ENCODE measurements at places on chromosomes 2 and 18.

- DNase-seq = no peak
Measured at GRCh38 chr2:141201016-141201565, 929.7 kb downstream of the LRP1B start.

DNA sequence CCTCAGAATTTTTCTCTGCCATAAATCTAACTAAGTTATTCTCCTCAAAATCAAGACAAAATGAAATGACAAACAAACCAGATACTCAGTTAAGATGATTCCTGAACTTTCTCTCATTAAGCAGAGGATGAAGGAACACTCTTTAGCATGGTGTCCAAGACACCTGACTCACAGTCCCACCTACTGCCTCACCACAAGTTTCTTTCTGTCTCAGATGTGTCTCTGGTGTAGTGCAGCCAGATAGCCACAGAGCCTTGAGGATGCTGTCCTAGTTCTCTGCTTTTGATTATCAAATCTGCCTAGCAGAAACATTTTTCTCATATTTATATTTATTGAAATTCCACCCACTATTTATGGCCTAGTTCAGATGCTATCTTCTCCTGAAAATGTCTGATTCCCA, 103.6 kb upstream of the TMEM200C start:
- DNase-seq = no peak

DNA sequence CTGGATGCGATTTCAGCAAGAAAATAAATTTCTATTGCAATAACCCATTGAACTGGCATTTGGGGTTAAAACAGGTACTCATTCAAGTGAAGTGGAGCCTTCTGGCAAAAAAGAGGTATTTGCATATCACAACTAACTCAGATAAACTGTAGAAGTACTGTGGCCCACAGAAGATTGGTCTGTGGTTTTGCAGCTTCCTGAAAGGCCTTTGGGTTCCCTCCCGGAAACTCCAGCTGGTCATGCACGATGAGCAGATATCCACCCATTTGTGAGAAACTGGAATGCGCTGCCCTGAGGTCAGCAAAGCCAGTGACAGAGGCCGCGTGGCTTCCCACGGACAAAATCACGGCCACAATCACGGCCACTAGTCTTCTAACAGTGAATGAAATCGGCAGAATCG, 106.3 kb downstream of the EPHA4 start:
- no peak for DNase-seq

DNA sequence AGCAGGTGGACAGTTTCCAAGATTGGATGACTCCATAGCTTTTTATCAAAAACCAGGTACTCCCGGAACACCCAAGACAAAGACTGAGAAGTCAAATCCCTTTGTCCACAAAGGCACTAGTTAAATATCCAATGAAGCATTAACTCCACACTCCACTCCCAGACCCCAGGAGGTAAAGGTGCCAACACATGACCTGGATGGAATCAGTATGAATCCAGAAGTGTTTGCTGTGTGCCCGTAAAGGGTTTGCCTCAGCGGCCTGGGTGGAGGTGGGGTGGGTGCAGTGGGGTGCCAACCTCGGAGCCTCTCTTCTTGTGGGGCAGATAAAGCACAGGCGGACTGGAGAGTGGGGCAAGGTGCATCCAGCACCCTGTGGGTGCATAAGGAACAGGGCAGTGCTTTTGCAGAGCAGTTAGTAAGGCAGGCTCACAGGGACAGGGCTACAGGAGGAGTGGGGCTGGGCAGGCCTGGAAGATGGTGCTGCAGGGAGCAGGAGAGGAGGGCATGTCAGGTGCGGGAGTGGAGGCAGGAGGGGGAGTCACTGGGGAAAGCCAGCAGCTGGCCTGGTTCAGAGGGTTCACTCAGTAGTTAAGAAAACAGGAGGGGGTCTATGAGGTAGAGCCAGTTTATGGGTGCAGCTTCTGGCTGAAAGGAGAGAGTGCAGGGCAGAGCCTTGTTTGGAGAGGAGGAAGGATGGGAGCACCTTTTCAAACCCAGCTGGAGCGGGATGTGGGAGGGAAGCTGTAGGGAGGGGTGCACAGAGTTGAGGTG, 208.4 kb upstream of the SMAD2 start:
- no peak for DNase-seq

GRCh38 chr2:26735097-26735496, 29.0 kb upstream of the SLC35F6 start:
- no peak for DNase-seq

GRCh38 chr2:145016711-145017110, 496.8 kb upstream of the ZEB2 start:
- DNase-seq = no peak

DNA sequence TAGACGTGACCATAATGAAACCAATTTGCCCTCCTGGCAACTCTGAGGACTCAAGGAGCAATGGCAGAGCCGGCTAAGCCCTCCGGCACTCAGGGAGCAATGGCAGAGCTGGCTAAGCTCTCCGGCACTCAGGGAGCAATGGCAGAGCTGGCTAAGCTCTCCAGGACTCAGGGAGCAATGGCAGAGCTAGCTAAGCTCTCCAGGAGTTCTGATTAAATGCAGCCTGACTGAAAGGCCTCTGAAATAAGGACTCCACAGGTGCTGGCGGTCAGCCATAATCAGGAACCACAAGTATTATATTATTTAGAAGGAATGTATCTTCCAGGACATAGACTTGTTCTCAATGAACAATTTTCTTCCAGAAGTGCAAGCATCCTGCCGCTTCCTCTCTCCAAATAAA, 65.2 kb downstream of the C2orf76 start:
- DNase-seq = no peak

DNA sequence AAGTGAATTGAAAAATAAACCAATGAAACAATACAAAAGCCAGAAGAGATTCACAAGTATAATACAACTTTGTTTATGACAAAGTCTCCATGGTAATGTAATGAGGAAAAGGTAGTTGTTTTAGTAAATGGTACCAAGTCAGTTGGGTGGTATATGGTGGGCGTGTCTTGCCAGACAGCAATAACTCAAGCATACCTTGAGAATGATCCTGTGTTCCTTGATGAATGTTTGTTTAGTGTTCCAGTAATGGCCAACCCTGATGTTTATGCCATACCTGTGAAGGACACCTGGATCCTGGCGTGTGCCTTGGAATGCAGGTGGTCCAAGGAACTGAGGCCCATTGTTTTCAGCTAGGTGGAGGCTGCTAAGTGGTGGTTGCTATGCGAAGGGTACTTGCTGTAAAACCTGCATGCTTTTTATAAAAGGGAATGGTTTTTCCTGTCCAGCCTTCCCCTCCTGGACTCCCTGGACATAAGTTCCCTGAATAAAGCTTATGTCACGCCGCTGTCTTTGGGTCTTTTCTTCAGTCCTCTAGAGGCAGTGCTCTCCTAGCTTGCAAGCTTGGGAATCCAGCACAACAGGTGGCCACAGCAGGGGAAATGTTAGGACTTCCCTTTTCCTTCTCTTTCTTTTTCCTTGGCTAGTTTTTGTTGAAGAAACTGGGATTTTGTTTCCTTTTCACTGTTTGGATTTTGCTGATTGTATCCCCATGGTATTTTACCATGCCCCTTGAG, 54.7 kb downstream of the MTA3 start:
- DNase-seq = no peak

- no peak for DNase-seq
Measured at GRCh38 chr2:209687323-209687969, 84.2 kb upstream of the UNC80 start.

DNA sequence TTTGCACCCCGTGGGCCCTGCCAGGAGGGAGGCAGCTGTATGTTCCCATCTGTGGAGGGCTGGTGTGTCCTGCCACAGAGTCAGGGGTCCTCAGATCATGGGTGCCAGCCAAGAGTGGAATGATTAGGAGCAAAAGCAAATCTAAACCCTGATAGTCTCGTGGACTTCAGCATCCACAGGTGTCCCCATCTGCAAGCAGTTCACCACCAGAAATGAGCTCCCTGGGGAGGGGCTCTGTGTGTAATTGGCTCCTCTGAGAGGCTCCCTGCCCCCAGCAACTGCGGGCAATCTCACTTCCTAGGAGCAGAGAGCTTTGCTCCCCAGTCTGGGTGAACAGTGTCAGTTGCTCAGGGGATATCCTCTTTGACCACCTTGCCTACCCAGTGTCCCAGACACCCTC, 78.1 kb downstream of the HNRNPLL start:
- no peak for DNase-seq

DNA sequence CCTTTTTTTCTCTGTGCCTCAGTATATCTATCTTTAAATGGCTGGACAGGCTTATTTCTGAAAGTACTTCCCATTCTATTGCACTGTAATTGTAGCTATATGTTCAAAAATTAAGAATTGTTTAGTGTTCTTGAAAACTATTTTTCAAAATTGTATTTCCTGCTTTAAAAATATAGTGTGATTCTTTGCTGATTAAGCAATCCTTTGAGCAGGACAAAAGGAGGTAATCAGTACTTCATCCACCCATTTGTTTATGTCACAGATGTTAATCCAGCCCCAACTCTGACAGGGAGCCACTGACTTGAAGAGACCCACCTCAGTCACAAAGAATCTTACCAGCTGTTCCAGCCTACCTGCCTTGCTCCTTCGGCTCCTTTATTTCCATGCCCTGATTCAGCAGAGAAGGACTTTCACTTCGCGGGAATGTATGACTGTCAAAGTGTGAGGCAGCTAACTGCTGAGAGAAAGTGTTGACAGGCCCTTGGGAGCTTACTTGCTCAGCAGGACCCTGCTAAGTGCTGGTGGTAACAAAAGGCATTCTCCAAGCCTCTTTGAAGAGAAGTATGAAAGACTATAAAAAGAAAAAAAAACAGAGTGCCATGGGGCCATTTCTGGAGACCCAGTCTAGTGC, 393.3 kb upstream of the CYRIA start:
- DNase-seq = no peak

GRCh38 chr2:160703648-160704585, 210.3 kb upstream of the RBMS1 start:
- DNase-seq = peak; percentile 12

- DNase-seq = no peak
Measured at GRCh38 chr2:121974897-121975661, 219.6 kb downstream of the TSN start.

DNA sequence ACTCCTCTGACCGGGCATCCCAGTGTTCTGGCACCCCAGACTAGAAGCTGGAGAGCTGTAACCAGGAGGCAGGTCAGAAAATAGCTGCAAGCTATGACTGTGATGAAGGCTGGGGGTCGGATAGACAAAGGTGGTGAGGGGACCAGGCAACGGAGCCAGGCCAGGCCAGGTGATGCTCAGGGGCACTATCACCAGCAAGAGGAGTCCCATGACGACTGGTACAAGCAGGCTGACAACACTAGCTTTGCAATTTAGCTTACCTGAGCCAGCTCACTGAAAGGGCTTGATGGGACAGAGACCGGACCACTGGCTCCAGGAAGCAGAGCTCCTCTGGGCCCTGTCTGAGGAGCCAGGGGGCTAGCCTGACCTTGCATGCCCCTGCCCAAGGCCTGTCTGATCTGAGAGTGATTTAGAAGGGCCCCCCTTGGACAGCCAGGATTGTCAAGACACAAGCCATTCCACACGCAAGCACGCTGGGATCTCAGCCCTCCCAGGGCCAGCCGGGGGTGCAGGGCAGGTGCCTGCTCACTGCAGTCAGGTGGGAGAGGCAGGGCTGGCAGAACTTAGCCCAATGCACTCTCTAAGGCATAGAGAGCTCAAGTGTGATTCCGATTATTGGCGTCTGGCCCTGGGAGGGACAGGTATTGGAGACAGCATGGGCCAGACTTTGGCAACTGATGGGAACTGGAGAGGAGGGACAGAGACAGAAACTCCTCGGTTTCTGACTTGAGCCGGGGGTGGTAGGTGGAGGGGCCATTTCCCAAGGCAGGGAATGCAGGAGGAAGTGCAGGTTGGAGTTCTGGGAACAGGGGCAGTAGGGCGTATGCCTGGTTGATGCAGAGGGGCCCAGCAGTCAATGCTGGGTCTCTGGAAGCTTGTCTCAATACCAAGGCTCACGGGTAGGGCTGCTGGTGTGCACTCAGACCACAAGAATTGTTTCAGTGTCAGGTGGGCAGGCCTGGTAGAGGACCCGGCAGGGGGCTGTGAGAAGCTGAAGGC, 47.7 kb downstream of the MYO7B start:
- DNase-seq = no peak

GRCh38 chr2:84121-84520, 37.8 kb upstream of the FAM110C start:
- no peak for DNase-seq

- no peak for DNase-seq
Measured at GRCh38 chr18:51668607-51669006, 471.1 kb upstream of the MEX3C start.

DNA sequence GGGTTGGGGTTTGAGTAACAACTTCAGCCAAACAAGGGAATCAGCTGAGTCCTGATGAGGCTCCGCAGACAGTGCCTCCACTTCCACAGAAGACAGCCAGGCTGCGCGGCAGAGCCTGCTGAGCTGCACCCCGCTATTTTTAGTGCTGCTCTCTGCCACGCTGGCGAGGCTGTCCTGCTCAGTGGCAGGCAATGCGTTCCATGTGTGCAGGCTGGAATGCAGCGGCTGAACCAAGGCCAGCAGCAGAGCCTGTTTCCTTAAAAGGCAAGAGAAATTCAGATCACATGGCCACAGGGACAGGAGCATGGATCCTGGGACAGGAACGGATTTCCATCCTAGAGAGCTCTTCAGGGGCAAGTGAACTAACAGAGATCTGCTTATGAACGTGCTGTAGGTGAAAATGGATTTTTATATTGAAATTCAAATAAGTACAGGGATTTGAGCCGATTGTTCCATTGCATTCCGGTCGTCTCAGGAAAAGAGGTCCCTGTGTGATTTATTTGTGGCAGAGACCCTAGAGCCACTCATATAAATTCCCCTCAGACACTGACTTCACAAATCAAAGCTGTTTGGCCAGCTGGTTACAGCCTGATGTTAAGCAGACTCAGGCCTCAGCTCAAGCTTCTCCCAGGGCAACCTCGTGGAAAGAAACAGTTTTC, 98.7 kb downstream of the COL6A3 start:
- DNase-seq = no peak

DNA sequence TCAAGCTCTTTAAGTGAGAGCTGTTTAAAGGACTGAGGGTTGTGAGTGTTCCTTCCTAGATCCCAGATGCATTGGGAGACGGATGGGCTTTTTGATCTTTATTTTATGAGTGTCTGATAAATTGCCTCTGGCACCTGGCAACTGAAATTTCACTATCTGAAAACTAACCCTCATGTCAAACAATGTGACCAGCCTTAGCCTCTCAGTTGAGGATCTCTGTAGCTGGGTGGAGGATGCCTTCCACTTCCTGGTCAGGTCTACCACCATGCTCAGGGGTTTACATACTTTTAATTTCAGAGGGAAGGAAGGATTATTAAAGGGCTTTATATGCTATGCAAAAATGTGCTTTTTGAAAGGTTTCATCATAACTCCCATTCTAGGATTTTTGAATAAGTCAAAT, 70.5 kb upstream of the NT5C1B start:
- no peak for DNase-seq

- DNase-seq = no peak
Measured at GRCh38 chr2:126749537-126749936, 93.6 kb downstream of the GYPC start.

GRCh38 chr18:76335859-76336640, 159.0 kb downstream of the ZNF516 start:
- no peak for DNase-seq

GRCh38 chr2:135843671-135844070, 6.7 kb upstream of the LCT start:
- DNase-seq = no peak
